ENCODE measurements at places on chromosomes 7 and 10.

DNA sequence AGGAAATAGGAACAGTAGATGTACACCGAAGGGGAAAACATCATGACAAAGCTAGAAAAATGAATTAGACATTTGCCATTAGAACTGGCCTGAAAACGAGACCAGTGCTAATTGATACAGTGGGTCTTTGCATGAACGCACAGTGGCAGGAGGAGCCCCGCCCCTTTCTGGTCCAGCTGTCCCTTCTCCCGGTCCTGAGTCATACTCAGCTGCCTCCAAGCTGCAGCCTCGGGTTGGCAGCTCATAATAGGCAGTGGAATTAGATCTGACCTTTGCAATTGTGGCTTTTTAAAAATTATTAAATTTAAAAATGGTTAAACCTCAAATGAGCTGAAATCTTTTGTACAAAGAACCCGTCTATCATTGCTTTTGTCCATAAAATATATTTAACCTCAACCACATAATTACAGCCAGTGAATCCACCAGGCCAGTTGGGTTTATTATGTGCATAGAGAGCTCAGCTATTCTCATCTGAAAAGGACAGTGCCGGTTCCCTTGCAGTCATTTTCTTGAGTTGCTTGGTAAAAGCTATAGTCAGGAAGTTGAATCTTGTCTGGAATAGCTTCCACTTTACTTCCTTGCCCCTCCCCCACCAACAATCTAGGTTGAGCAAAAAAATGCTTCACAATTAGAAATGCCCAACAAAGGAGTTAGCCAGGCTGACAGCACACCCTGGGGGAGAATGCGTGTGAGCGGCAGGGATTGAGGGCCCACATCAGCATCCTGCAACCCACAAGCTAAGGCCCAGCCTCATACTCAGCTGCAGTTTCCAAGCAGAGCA is 147.1 kb downstream of the BUB3 start:
- DNase-seq = no peak

- DNase-seq = no peak
These were observed 59.0 kb upstream of the AGR3 start for GRCh38 chr7:16940776-16941175.

GRCh38 chr7:4168041-4168440 is 514.1 kb upstream of the FOXK1 start:
- DNase-seq = no peak

DNA sequence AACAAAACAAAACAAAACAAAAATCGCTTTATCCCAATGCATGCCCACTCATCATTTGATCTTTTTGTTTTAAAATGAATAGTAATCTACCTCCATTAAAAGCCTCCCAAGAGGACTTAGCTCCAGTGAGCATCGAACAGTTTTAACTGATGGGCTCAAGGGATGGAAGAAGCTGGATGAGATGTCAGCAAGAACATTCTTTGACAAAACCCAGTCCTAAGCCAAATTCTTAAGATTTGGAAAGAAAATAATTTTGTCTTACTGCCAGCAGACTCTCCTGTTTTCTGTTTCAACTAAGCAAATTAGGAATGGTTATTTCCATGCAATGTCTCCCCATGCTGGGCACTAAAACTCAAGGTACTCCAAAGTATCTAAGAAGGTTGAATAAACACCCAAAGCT is 127.3 kb downstream of the RNLS start:
- DNase-seq = no peak

DNA sequence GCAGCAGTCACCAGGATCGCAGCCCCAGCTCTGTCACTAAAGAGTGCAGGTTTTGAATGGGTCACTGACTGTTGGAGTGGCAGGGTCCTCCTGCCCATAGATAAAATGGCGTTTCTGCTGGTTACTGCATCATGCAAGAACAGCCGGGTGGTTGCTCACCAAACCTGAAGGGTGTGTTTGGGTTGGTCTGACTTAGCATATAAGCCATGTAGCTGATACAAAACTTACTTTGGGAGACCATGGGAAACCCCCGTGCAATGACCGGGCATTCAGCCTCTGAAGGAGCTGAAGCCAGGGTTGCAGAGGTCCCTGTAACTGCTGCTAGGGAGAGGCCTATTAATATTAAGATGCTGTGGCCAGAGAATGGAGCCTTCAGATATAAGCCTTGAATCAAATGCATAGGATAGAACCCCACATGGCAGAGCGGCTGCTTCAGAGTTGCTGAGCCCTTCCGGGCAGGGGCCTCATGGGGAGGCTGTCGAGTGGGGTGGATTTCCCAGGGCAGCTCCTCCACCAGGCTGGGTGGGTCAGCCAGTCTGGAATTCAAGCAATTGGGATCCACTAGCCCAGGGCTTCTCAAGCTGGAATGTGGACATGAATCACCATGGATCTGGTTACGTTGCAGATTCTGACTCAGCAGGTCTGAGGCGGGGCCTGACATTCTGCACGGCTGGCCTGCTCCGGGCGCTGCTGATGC is 70.9 kb upstream of the CTBP2 start:
- DNase-seq = no peak

GRCh38 chr10:3225561-3225960 is 53.0 kb upstream of the PITRM1 start:
- no peak for DNase-seq

DNA sequence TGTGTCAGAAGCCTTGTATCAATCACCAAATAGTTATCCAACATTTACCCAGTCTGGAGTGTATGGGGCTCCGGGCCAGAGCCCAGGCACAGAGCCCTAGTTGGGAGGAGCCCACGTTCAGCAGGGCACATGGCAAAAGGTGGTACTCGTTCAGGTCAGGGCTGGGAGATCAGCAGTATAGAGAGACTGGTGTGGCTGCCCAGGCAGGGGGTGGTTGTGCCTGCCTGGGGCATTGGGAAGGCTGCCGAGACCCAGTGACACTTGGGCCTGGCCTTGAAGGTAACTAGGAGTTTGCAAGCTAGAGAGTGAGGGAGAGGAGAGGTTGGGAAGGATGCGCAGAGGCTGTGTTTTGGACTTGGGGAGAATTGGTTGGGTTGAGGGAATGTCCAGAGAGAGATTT is 48.9 kb upstream of the IGFBP3 start:
- no peak for DNase-seq

DNA sequence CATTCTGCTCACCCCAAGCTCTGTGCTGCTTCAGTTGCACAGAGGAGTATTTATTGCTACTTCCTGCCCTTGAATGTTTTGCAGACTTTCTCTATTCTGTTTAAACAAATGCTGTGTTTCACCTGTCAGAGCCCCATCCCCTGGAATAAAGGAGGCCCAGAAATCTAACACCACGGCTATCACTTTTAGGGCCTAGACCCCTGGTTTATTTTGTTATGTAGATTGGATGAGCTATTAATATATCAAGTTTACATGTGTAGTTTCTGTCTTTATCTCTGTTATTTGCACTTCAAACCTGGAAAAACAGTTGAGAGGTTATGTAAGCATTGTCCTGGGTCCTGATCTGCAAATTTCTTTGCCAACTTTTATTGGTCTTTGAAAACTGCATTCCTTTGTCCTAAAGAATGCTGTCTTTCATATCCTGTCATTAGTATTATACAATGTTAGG is 630.1 kb downstream of the PARD3 start:
- peak; percentile 19 for DNase-seq

GRCh38 chr7:12926206-12926605 is 238.8 kb downstream of the ARL4A start:
- no peak for DNase-seq

Data from large intestine (tissue), 12 donors.